ENCODE measurements at places on chromosomes 12 and 14.
A peak's percentile ranks its signal among the peaks of the same experiment; 100 is the strongest.

DNA sequence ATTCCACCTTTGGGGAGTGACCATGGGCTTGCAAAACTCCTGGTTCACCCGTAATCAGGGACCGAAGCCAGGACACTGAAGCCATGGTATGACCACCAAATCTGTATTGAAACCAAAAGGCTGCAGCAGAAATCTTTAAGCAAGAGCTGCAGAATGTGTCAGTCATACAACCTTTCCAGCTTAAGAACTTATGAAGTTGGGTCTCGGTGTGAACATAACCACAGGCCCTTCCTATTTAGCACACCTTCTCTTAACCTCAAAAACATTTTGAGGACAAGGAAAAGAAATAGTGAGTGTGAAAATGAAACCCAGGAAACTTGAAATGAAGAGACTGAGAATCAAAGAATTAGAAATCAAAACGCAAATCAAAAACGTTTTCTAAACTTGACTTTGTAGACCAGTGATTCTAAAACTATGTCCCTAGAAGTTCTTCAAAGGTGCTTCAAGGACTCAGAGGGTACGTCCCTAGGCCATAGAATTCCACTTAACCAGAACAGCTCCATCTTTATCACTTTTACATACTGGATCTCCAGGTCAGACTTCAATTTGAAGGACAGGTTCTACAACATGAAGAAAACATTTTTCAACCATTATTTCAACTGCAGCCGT is 231.6 kb upstream of the GRIP1 start:
- DNase-seq = no peak

GRCh38 chr14:40955131-40955505 is 651.6 kb upstream of the LRFN5 start:
- DNase-seq = no peak

DNA sequence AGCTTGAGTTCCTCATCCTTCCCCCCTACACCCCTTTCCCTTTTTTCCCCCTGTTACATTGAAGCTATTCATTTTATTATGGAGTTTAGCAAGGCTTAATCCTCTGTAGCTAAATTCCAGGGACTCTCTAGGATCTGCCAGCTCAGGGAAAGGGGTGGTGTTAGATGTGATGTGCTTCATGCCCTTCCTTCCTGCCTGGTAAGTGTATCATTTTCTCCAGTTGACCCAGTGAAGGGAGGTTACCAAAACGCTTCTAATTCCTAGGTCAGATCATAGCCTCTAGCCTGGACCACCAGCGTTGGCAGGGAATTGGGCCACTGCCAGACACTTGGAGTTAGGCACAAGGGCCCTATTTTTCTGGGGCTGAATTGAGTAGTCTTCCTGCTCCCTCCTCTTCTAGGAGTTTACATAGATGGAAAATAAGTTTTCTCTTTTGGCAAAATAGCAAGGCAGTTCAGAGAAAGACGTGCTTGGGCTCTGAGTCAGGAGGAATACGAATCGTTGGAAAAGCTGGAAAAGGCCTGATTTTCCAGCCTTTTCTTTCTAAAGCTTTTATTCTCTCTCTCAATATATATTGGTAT is 88.3 kb downstream of the NPAS3 start:
- no peak for DNase-seq

DNA sequence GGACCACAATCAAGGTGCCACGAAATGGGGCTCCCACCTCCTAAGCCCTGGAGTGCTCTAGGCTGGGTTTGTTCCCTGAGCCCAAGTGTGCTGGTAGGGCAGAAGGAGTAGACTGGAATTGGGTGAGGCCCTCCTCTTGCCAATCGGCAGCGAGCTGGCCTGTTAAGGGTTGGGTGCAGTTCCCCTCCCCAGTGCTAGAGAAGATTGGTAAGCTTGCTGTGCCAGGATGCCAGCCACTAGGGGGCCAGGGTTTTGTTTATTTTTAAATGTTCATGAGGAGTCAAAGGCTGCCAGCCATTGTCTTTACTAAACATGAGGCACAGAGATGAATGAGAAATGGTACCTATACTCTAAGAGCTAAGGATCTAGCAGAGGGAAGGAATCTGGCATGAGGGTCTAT is 79.7 kb downstream of the SPTB start:
- DNase-seq = no peak

DNA sequence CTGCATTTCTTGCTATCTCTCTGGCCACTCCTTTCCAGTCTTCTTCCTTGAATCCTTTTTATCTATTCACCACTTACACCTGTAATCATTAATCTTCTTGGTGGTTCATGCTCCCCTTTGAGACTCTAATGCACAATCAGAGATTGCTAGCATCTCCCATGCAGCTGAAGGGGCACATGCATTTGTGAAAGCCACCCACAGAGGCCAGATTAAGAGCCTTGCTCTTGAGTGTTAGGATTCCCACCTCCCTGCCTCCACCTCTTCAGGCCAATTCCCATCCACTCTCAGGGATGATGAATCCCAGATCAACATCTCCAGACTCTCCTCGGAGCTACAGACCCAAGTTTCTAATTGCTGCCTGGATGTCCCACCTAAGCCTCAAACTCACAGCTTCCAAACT is 19.4 kb upstream of the KRT18 start:
- DNase-seq = no peak

- no peak for DNase-seq
Measured at GRCh38 chr12:22657538-22657937, 32.6 kb downstream of the ETNK1 start.

DNA sequence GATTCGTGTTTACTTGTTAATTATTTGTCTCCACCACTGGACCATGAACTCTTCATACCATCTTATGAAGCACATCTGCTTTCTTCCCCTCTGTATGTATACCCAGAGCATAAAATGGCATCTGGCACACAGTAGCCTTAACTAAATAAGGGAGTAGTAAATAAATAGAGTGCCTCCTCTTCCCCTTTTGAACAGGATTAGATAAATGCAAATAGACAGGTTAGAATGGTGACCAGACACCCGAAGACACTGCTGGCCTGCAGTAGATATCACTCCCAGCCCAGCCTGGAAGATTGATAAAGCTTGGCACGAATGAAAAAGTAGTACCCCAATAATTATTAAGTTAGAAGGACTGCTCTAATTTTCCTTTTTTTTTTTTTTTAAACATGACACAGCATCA is 6.9 kb downstream of the GALNT4 start:
- no peak for DNase-seq

DNA sequence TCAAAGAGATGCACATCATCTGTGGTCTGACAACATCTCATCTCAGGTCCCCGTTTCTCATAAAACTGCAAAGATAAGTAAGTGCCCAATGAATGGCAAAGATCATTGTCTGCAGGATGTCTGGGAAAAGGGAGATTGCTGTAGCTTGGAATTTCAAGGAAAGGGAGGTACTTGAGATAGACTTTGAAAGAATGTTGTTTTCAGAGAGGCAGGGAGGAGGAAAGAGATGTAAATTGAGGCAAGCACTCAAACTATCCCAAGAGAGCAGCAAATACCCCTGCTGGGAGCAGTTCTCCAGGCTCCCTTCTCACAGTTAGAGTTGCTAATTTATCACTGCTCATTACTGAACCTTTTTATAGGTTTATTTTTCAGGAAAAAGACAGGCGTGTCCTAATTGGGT is 107.1 kb downstream of the MYRFL start:
- no peak for DNase-seq

GRCh38 chr14:72512925-72513324 is 381.0 kb downstream of the DPF3 start:
- no peak for DNase-seq

GRCh38 chr14:22630486-22630885 is 13.7 kb downstream of the OR6J1 start:
- no peak for DNase-seq

DNA sequence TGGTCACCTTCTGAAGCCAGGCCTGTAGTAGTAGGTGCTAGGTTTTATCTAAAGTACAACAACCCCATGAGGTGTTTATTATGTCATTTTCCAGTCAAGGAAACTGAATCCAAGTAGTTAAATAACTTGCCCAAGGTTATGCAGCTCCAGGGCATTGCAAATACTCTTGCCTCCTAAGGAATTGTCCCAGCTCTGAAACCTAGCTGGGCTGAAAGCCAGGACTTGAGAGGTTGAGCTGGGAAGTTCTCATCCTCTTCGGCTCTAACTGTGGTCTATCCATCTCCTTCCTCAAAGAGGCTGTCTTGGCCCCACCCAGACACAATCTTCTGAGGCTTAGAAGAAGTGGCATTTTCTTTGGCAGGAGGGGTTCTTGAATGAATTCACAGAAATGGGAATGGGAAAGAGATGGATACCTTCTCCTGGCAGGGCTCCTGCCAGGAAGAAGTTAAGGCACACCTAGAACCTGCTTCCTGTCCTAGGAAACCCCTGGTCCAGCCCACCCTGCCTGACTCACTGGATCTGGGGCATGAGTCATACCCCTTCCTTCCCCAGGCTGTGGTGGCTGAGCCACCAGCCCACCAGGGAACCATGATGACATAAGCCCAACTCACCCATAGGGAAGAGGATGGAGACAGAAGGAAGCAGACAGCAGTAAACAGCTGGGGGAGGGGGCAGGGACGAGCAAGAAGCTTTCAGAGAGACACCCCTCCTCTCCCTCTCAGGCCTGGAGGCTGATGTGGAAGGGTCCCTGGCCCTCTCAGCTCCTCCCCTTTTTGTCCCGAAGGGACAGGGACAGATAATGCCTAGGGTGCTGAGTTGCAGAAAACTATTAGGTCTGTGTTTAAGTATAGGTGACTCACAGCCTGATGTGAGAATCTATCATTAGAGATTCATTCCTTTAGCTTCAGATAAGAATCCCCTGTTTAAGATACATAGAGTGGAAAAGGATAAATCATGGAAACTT is 2.1 kb upstream of the PLEK2 start:
- DNase-seq = no peak

- no peak for DNase-seq
Measured at GRCh38 chr14:60648249-60648933, 886 bp downstream of the SIX1 start.

DNA sequence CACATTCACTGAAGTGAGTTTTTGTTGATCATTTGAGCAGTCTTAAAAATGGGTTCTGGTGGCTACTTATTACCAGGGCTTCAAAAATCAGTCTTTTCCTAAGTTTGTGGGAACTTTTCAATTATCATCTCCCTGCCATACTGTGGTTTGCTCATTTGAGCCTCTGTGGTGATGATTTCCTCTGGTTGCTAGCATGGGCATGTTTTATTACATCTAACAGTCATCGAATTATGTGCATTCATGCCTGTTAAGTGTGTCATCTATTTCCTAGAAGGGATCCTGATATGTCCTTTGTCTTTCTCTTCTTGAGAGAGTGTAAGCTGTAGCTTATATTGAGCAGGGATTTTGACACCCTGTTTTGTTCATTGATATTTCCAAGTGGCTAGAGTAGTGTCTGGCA is 116.8 kb downstream of the WIF1 start:
- DNase-seq = no peak

DNA sequence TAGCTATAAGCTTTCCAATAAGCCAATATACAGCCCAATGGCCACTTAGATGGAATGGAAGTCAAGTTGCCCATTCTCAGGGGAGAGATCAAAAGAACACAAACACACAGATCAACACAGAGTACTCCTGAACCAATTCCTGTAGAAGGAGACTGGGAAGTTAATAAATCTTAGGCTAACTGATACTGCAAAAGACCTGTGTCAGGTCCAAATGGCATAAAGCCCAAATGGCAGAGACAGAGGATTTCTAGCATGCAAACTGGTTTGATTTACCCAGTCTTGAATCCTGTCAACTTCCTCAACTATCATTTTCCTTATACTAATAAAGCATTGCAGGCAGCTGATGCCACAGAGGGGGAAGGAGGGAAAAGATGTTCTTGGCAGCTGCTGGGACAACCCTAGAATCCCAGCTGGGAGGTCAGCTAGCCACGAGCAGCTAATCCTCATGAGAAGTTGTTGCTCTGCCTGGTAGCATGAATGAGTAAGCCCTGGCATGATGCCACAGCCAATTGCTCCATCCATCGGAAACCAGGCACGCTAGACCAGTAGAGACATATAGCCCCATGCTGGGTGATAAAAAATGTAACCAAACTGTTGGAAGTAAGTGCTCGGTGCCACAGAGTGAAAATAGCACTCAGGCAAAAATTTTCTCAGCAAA is 26.2 kb downstream of the ANG start:
- DNase-seq = peak; percentile 67

GRCh38 chr12:100267603-100268281 is 765 bp downstream of the SCYL2 start:
- DNase-seq = no peak

- no peak for DNase-seq
Measured at GRCh38 chr14:104676130-104676693, 13.2 kb upstream of the INF2 start.

DNA sequence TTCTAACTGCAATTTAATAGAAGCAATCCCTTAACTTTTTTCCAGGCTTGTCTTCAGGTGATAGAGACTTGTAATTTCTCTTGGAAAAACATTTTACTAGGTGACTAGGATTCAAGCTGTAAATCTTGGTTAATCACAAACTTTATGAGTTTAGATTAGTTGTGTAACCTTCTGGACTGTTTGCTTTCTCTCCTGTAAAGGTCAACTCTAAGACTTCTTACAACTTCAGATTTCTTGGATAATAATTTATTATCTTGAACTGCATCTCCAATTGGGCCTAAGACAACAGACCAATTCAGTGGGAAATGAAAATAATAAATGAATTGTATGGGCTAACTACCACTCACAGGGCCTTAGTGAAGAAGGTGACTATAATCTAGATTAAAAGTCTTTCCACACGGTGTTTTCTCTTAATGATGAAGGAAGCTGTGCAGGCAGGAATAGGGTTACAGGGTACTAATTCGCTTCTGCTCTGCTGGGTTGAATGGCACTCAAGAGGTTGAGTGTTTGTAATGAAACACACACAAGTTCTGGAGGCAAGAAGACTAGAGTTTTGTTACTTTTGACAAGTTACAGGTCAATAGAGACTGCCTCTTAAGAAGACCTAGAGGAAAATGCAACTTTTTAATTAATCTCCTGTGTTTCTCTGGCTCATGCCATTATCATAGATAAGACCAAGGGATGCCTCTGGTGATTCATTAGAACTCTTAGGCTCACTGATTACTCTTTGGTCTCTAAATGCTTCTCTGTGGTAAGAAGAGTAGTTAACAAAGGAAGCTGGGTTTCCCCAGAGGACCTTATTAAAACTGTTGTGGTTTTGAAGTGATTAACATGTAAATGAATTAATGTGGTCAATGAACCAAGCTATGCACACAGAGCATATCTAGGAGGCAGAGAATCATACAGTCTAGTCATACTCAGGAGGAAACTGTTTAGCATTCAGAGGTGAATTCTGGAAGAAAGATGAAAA is 30.0 kb upstream of the OR4E1 start:
- DNase-seq = peak; percentile 33

GRCh38 chr12:102454808-102455760 is 25.3 kb downstream of the IGF1 start:
- DNase-seq = no peak

DNA sequence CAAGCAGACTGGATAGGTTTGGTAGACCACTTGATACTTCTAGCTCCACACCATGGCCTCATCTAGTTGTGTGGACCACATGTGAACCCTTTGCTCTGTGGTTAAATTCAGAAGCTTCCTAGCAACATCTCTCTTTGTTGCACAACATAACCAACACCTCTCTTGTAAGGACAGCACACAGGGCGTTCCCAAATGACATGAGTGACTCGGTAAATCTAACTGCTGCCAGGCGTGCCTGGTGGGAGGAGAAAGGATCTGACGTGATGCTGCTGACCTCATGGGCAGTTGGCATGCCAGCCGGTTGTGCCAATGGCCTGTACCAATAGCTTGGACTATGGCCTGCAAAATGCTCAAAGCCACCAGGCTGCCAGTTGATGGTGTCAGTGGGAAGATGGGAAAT is 93.8 kb downstream of the CPSF2 start:
- no peak for DNase-seq

Measured in CD4-positive, alpha-beta T cell treated with Interferon alpha-2 for 1 hour (primary cell).